ENCODE measurements at places on chromosomes 3 and 15. TPM values are rescaled to one million over a fixed set of nuclear protein-coding genes. Genes with fewer than 3 reads are reported as not detected.

- no peaks in the 10 kb centered on the region for H3K36me3 ChIP-seq
- no peaks in the 10 kb centered on the region for H3K27me3 ChIP-seq
- H3K27ac ChIP-seq: no peak overlapping the region
- H3K4me3 ChIP-seq: no peak overlapping the region
- no peak for DNase-seq
Measured at GRCh38 chr3:141091426-141091825, 40.3 kb downstream of the SPSB4 start.

Gene SERPINI2
- total RNA-seq: not detected

Gene KLHL40
- total RNA-seq: not detected

Gene RTP1
- total RNA-seq: not detected

Gene GHRL
- total RNA-seq: not detected
